CD8-positive, alpha-beta T cell (primary cell): ENCODE measurements at places on chromosomes 4 and X. TPM values are rescaled to one million over a fixed set of nuclear protein-coding genes. Genes with fewer than 3 reads are reported as not detected.

DNA sequence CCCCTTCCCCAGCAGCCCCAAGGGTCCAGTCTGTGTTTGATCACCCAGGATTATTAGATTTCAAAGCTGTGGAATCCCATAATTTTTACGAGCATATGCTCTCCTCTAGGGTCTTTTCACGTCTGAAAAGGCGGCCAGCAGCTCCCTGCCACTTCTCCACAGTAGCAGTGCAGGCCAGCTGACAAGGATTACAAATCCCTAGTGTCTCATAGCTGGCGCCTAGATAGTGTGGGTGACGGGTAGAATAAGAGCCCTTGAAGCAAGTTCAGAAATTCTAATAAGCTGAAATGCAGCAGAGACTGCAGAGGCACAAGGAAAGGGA, 79.4 kb downstream of the RLIM start:
- no peak for DNase-seq

DNA sequence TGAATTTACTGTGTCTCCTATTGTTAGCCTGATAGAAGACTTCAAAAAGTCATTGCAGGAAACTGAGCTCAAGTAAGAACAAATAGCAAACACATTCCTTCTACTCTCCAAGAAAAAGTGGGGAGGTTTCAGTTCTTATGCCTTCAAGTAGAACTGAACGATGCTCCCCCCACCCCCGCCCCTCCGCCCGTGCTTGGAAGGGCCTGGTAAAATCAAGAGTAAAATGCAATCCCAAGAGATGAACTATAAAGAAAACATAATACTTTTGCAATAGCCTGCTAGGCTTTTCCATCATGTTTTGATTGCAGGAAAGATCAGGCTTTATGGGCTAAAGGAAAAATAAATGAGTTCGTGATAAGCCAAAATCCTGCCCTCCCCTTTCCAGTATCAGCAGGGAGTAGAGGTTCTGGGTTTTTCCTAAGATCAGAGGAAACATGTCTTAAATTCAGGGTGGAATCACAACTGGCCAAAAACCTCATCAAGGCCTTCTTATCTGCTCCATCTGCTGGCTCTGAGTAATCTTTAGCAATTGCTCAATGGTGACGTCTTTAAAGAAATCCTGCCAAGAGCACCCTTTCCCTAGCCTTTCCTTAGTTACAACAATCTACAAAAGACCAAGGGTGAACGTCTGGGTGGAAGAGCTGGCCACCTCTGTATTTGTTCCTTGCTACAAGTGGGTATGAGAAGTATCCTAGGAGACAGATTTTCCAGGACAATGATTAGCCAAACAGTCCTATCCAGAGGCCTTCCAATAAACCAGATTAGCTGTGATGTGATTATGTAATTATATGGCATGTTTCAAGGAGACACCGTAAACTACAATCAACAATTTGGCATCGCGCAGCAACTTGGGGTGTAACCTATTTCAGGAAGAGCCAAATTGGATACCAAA, 66.3 kb upstream of the FAM9C start:
- no peak for DNase-seq

DNA sequence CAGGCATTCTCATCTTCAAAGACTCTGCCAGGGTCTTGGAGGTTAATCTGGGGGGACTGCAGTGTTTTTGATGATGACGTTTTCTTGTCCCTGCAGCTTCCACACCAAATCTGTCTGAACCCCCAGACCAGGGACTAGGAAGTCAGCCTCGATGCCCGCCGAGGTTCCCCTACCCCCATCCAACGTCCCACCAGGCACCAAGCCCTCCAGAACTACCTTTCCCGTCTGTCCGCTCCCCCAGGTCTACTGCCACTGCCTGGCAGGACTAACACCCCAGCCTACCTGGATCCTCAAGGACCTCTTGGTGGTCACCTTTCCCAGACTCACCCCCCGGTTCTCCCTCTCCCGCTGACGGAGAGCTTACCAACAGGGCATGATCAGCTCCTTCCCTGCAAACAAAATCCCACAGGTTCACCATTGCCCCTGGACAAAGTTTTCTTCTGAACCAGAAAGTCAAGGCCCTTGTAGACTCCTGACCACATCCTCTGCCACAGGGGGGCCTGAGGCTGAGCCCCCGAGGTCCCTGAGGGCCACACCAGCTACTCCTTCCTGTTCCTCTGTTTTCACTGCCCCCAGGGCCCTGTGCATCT, 40.9 kb downstream of the HMX1 start:
- no peak for DNase-seq

TASL gene
- 0.22 TPM for total RNA-seq

- no peak for DNase-seq
These were observed 117.1 kb upstream of the USP9X start for GRCh38 chrX:40968180-40968579.

- DNase-seq, result no peak
These were observed 18.3 kb upstream of the MSL3 start for GRCh38 chrX:11739776-11740175.

GRCh38 chr4:116389139-116389538, 696.2 kb downstream of the TRAM1L1 start:
- no peak for DNase-seq

DNA sequence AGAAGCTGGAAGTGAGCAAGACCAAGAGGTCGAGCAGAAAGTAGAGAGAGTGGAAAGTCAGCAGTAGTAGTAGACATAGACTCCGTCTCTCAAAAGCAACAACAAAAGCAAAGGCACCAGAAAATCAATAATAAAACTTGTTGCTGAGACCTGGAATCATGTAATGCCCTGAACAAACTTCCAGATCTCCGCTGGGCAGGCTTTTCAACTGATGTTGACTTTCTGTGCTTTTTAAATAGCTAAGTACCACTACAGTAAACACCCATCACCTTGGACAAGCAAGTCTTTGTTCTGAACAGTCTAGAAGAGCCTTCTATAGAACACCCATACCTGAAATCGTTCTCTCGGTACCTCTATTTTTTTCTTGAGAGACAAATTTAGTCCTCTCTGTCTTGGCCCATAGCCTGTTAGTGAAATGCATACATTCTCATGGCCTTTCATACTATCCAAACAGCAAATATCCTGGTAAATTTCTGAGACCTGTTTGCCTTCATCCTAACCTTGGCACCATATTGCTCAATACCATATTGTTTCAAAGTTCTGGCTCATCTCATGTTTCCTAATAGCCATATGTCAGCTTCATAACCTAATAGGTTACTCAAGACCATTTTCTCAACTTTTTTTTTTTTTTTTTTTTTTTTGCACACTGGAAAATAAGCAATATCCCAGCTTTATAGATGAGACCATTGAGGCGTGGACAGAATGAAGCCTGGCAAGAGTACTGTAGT, 200.6 kb upstream of the RBPJ start:
- no peak for DNase-seq

KIF4A gene
- not detected for total RNA-seq

DNA sequence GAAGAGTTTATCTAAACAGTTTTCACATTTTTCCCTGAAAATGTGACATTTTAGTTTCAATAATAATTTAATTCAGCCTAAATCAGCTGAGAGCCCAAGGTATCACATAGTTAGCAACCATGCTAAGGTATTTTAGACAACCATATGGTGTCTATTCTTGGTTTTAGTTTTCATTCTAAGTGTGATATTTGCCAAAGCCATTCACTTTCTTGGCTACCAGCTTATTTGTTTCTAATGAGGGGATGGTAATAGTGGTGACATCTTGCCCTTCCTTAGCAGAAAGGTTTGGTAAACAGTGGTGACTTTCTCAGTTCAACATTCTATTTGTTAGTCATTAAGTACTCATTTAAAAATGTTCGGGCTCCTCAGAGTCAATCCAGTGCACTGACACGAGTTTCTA, 854.9 kb upstream of the HTR2C start:
- no peak for DNase-seq

DNA sequence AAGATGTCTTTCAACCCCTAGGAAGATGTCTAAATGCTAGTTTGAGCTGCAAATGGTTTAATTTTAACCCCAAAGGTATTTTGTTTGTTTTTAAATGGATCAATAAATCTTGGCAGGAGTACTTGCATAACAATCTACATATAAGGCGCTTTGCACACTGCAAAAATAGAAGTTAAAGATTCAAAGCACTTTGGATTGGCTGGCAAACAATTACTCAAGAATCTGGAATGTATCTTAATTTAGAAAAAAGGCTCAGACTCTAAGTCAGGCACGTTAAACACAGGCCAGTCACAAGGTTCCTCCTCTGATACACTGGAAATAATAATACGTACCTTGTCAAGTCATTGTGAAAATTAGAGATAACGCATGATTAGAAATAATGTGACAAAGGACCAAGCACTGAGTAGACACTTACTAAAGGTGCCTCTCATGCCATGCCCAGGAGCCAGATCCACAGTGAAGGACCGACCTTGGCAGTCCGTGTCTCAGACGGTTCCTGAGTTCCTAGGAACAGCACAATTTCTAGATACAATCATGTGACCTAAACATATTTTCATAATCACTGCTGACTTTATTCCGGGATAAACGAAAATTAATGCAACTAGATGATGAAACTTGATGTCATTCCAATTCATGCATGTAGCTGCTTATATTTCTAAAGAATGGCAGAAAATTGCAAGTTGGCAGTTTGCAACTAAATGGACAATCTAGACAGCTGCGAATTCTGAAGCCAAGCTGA, 49.6 kb downstream of the PROM1 start:
- DNase-seq, result no peak

OPN1MW2 gene
- not detected for total RNA-seq

GRCh38 chrX:146056511-146057081, 239.0 kb downstream of the SLITRK2 start:
- no peak for DNase-seq

LEF1 gene
- total RNA-seq, result 335 TPM

GRCh38 chrX:104104676-104105075, 7.6 kb upstream of the ZCCHC18 start:
- no peak for DNase-seq

DNA sequence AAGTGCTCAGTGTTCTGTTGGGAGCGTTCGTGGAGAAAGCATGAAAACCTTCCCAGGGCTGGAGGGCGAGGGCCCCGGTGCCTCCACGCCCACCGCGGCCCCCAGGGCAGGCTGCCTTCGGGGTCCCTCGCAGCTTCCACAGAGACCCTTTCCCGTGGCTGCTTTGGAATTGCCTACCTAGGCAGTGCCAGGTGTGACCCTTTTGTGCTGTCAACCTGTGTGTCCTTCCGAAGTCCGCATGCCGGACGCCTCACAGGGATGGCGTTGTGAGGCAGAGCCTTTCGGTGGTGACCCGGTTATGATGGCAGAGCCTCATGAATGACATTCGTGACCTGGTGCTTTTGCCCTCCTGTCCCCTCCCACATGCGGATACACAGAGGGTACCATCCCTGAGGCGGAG, 17.4 kb downstream of the TMEM175 start:
- DNase-seq, result no peak

GRCh38 chrX:27336466-27337091, 126.6 kb downstream of the PPP4R3C start:
- no peak for DNase-seq

DNA sequence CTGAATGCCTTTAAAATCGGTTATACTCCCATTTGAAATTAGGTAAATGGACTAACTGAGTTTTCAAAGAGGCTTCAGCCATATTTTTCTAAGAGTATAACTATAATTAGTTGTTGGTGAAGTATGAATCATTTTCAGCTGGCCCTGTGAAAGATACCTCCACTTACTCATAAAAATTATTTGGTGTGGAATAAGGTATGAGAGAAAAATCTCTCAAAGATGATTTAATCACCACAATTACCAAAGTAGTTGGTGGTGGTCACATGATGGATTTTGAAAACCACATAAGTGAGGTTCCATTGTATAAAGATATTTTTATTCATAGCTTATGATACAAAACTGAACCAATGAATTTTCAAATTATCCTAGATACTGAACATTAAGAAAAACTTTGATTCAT, 9.0 kb upstream of the KLHL2 start:
- DNase-seq, result no peak

DNA sequence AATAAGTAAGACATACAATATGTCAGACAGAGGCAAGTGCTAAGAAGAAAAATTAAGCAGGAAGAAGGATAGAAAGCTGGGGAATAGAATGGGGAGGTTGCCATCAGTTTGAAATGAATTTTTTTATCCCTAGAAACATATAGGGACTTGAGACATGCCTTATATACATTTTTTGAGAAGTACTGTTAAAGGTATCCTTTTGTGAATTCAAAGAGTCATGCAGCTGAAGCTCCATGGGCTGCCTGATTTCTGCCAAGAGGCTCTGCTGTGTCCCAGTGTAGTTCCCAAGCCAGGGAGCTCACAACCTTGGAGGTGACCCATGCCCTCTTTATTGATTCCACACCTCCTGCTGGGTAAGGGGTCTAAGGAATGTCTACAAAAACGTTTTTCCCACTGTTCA, 564.6 kb upstream of the DIPK2B start:
- no peak for DNase-seq

MAOA gene
- total RNA-seq, result not detected

DNA sequence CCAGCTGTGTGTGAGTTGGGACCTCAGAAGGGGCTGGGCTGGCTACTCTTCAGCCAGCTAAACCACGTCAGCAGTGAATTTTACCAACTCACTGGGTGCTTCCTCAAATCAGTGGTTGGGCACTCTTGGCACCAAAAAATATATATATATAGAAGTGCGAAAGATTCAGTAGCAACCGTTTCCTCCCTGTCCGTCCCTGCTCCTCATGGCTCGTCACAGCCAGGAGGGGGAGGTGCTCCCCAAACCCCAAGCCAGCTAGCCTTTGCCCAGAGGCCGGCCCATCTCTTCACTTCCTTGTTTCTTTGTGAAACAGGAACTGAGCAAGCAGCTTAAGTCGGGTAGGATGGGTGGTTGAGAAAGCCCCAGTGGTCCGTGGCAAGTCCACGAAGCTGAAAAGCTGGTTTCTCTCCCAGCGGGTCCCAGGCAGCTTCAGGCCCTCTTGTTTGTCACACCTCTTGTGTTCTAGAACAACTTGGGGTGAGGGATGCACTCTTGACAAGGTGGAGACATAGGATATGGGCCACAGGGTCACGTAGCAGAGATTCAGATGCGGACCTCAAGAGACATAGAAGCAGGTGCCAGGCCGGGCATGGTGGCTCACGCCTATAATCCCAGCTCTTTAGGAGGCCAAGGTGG, 6.8 kb upstream of the SASH3 start:
- DNase-seq, result no peak

- no peak for DNase-seq
These were observed 198.7 kb upstream of the NOCT start for GRCh38 chr4:138816875-138817274.

ZBTB49 gene
- 15.9 TPM for total RNA-seq

DNA sequence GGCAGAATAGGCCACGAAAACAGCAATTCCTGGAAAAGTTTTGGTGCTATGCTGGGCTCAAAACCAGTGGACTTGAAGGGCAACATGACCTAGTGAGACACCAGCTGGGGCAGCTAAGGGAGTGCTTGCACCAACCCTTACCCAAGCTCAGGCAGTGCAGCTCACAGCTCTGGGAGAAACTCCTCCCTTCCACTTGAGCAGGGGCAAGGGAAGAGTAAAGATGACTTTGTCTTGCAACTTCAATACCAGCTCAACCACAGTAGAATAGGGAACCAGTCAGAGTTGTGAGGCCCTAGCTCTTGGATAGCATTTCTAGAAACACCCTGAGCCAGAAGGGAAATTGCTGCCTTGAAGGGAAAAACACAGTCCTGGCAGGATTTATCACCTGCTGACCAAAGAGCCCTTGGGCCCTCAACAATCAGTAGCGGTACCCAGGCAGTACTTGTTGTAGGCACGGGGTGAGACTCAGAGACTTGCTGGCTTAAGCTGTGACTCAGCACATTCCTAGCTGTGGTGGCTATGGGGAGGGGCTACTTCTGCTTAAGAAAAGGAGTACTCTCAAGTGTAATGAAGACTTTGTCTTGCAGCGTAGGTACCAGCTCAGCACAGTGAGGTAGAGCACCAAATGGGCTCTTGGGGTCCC, 19.7 kb upstream of the ABCG2 start:
- no peak for DNase-seq

HTN3 gene
- total RNA-seq, result not detected

PIGA gene
- total RNA-seq, result 135 TPM

RAB33A gene
- total RNA-seq, result 9.2 TPM
